GM12892 (cell line): ENCODE measurements at places on chromosomes 6 and 20.

- peak; percentile 13 for DNase-seq
Observed at GRCh38 chr6:1868561-1869261, 259.0 kb downstream of the FOXC1 start.

DNA sequence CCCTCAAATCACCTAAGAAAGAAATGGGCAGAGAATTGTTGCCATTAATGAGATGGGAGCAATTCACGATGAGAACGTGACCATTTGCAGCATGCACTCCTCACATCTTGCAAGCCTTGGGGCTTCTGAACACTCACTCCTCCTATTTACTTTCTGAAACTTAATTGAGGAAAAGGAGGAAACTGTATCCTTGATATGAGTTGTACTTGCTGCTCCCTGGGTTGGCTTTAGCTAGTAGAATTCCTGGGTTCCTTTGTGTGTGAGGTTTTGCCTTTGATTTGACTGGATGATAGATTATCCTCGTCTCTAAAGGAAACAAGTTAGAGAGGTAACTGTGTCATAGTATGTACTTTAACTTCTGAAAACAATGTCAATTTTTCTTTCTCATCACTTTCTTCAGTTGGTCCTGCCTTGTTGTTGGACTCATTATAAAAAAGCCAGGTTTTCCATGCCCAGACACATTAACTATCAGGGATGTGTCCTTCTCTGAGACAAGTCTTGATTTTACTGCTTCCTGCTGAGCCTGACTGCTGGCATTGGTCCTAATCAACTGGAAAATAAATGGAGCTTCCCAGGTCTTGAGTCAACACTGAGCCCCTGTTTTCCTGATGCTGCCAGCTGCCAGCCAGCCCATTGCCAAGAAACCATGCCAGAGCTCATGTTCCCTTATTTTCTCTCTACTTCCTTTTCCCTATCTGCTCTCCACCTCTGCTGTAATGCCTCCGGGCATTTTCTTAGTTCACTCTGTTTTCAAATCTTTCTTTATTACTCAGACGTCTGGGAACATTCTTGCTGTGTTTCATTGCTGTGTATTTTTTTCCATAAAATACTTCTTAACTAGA, 6.0 kb upstream of the MRAP2 start:
- no peak for DNase-seq

GRCh38 chr6:68468244-68468884, 166.7 kb upstream of the ADGRB3 start:
- no peak for DNase-seq

DNA sequence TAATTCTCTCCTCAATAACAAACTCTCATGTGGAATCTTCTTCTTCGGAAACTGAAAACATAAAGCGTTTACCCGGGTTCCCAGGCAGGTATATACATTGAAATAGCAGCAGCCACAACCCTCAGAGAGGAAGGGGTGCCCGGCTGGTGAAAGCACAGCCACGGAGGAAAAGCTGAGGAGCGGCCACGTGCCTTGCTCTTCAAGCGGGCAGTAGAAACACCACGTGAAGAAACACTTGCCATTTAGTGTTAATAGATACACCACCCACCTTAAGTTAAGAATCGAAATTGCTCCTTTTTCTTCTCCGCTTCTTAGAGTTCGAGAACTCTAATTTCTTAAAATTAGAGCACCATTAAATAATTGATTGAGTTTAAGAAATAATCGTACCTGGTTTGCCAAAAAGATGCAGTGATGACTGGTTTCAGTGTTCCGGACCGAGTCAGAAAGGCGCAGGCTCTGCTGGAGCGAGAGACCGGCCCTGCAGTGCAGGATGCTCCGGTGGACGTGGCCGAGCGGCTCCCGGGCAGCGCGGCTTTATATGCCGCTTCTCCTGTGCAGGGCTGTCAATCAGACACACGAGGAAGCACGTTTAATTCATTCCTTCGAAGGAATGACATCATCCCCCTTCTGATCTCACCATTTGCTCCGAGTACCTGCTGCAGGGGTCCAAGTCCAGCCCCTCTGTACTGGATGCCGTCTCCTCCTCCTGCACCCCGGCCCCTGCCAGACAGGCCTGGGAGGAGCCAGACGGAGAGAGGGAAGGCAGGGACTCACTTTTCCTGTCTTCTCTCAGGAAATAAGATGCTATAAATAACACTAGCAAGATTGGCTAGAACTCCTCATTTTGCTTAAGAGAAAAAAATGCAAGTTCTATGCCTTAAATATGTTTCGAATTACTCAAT, at the start of gene THBS2:
THBS2 (minus strand) TSS at position 510 of the 902 bp plus-strand sequence. CDS start 3,062 bp downstream, outside the sequence.
- no peak for DNase-seq

GRCh38 chr20:31594558-31595379, 10.3 kb upstream of the ID1 start:
- DNase-seq = no peak

DNA sequence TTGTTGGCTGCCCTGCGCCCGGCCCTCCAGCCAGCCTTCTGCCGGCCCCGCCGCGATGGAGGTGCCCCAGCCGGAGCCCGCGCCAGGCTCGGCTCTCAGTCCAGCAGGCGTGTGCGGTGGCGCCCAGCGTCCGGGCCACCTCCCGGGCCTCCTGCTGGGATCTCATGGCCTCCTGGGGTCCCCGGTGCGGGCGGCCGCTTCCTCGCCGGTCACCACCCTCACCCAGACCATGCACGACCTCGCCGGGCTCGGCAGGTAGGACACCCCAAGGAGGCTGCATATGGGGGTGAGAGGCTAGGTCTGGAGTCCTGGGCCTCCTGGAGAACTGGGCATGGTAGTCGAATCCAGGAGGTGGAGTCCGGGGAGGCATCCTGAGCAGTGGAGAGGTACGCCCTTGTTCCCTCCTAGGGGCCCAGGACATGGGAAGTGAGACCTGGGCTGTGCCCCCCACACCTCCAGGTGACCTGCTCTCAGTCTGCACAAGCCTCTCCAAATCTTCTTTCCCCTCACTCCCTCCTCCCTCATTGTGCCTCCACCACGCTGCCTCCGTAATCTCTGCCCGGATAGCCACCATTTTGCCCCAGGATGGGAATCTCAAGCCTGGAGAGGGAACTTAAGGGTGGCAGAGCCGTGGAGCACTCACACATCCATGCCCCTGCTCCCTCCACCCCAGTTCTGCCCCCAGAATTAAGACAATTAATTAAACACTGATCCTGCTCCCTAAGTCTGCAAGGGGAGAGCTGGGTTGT, 541 bp downstream of the CDC25B start:
- no peak for DNase-seq

DNA sequence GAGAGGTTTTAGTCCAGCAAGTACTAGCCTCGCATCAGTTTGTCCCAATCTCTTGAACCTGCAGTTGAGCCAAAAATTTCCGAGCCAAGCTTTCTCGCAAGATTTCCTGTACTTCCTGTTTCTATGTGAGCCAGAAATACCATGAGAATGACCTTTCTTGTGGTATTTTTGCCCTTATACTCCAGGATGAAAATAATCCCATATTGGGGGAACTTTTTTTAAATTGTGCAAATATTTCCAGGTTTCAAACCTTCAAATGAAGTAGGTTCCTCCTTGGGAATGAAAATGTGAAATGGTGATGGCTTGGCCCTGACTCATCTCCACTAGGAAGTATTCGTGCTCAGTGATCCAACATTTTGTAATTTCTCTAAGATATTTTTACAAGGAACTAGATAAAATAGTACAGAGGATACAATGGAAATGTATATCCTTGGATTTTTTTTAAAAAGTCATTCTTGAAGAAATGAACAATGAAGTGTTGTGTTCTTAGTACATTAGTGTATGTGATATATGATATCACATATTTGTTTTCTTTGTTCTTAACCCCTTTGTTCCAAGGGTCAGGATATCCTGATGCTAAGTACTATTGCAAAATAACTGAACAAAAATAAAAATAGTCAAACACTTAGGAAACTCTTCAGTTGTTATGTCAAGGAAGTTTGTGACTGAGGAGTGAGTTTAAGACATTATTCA, 184.0 kb downstream of the PDE7B start:
- DNase-seq = no peak

GRCh38 chr6:25007269-25007699, 71.5 kb upstream of the RIPOR2 start:
- no peak for DNase-seq

GRCh38 chr6:15501826-15502445, 160.9 kb downstream of the DTNBP1 start:
- no peak for DNase-seq

DNA sequence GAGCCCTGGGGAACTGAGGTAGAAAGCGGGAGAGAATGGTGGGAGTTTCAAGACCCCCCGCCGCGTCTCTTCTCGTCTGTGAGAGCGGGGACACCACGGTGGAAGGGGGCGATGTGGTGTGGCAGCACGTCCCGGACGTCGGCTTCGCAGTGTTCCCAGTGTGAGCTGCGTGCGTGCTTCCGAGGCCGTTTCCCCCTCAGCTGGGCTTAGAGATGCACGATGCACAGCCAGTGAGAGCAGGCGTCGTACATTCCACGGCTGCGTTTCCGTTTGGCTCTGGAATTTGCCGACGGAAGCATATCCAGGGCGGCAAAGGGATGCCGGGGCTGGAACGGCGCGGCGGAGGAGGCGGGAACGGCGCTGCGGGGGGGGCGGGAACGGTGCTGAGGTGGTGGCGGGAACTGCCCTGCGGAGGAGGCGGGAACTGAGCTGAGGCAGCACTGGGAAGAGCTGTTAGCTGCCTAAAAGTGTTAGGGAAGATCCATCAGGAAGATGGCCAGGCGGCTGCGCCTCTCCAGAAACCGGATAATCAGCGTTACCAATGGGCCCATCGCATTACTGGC, 37.7 kb downstream of the KIF25 start:
- DNase-seq = no peak

GRCh38 chr20:17738154-17738553, 38.4 kb downstream of the BANF2 start:
- DNase-seq = no peak
